Activated CD4-positive, alpha-beta T cell treated with anti-CD3 and anti-CD28 coated beads, Interleukin-2, Interleukin-4, amounts not matched to agents 100 ng/mL and 50 ng/mL, durations not matched to agents 16 hours and 8 hours (primary cell): ENCODE measurements at places on chromosomes 16 and 17.

GRCh38 chr17:864315-864714 lies 82.2 kb downstream of the MRM3 start:
- no peak for DNase-seq

- DNase-seq, result no peak
Measured at GRCh38 chr16:30094541-30095165, 1.4 kb downstream of the YPEL3 start.

DNA sequence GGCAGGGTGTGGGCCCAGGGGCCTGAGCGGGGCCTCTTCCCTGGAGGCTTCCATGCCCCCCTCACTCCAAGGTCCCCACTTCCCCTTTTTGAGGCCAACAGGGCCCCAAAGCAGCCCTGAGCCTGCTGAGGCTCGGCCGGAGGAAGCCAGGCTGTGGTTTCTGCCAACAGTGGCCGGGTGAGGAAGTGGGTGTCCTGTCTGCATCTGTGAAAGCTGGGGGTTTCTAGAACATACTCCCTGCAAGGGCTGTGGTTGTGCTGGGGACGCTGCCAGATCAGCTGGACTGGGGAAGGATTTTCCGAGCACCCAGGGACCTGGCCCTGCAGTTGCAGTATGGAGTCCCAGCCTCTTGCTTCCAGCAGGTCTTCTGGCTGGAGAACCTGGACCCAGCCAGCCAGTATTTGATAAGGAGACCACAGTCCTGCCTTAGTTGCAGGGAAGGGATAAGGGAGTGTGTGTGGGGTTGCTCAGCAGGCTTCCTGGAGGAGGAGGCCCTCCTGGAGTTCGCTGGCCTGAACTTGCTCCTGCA lies 15.7 kb downstream of the ADCY7 start:
- DNase-seq, result peak; percentile 70

DNA sequence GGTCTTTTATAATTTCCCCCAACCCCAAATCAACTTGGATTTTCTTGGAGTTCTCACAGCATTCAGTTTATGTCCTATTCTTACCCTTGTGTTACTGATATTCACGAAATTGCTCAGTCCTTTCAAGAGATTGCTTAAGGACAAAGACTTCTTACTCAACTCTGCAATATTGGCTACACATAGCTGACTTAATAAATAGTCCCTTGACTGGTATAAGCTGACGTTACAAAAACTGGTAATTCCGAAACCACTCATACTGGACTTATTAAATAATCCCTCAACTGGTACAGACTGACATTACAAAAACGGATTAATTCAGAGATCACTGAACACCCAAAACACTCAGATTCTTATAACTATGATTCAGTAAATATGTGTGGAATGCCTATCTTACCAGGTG lies 860 bp downstream of the TIGD7 start:
- DNase-seq, result no peak

- DNase-seq, result no peak
Measured at GRCh38 chr17:37650419-37651003, 7.3 kb upstream of the DDX52 start.

DNA sequence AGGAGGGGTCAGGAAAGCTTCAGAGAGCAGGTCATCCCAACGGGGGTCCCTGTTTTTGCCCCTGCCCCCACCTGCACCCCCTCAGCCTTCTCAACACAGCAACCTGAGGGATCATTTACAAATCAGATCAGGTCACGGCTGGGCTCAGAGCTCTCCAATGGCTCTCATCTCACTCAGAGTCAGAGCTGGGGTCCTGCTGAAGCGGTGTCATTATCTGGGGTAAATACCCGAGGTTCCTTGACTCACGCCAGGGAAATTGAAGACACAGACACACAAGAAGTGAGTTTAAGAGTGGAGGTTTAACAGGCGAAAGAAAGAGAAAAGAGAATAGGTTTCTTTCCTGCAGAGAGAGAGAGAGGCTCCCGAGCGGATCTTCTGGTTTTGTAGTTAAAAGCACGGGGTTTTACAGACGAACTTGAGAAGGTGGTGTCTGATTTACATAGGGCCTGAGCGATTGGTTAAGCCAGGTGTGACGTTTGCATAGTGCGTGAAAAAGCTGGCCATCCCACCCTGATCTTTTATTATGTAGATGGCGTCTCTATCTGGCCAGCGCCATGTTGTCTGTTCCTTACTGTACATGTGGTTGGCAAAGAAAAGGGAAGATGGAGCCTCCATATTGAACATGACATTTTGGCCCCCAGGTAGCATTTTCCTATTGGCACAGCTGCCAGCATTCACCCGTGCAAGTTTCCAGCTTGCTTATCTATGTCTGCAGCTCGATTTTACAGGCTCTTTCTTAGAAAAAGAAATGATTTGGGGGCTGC lies 51.4 kb downstream of the WSB1 start:
- DNase-seq, result no peak

DNA sequence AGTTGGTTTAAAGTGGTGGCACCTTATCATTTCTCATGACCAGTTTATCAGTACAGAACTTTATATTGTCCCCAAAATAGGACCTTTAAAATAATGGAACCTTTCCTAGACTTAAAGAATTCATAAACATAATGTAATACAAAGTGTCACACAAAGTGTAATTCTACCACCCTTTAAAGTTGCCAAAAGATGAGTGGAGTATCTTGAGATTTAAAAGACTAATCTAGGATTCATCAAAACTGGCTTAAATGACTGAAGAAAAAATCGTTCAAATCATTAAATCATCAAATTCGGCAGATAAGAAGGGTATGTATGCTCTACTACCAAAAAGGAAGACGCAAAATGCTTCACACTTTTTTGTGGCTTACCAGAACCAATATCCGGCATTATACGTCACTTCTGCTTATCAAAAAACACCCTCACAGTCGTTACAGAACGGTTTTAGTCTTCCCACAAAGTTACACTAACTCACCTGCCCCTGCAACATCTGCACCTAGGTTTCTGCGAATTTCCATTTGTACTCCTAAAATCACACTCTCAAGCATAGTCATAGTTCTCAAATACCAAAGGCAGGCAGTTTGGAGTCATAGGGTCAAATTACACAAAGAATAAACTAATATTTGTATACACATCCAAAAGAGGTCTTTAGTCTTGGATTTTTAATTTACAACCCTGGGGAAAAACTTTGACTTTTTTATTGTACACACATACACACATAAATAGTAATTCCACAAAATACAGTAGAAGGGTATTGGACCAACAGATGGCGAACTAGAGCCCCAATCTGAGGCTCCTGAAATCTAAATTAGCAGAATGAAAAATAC lies 1.4 kb upstream of the KANSL1 start:
- peak; percentile 92 for DNase-seq

DNA sequence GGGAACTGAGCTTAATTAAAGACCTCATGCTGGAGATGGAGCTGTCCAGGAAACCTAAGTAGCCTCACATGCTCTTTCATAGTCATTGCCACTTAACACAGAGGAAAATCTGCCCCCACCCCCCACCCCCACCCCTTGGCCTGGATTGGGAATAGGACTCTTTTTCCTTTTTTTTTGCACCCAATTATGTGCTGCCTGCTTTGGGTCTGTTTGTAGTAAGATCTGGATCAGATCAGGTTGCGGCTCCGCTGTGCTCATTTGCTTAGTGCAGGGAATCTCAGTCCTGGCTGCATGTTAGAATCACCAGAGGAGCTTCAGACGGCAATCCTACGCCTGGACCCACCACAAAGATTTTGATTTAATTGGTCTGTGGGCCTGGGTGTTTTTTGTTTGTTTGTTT lies 219.0 kb downstream of the UTP18 start:
- DNase-seq, result no peak

DNA sequence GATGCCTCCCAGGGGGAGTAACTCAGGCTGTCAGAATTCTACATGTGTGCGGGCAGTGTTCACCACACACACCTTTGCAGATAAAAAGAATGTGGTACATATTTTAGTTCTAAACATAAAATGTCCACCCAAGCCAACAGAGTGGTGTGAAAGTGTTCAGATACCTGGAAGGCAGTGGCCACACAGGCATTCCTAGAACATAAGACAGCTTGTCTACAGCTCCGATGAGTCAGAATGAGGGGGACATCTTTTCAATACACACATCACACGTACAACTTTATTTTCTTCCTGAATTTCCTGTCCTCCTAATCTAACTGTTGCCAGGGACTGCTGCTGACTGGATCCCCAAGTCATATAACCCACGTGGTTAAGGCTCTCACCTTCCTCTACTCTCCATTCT lies 142.3 kb downstream of the ZFHX3 start:
- no peak for DNase-seq

GRCh38 chr17:7219229-7219811 lies 316 bp downstream of the DLG4 start:
- DNase-seq, result no peak

- no peak for DNase-seq
Measured at GRCh38 chr16:70675851-70676513, 9.9 kb downstream of the MTSS2 start.

GRCh38 chr16:5024632-5025031 lies 9.1 kb downstream of the NAGPA start:
- DNase-seq, result peak; percentile 8

DNA sequence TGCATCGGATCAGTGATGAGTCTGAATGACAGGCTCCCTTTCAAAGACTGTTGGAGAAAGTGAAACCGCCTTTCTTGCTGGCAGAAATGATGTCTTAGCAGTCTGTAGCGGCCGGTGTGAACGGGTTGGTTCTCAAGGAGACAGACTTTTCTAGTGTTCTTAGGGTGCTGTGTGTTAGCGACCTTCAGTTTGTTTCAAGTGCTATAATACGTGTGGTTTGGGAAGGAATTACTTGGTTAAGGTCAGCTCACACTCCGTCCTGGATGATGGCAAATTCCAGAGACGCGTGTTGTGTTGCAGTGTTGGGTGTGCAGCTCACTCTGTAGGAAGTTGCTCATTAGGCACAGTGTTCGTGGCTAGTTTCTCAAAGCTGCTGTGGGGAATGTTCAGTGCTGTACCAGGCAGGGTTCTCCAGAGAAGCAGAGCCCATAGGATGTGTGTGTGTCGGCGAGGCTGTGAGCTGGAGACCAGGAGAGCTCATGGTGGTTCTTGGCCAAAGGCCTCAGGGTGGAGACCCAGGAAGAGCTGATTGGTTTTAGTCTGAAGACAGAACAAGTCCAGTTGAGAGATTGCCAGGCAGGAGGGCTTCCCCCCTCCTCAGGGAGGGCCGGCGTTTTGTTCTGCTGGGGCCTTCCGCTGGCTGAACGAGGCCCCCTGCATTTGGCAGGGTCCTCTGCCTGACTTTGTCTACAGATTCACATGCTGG lies 37.6 kb downstream of the ZNF750 start:
- DNase-seq, result no peak

GRCh38 chr16:24841291-24841690 lies 4.5 kb upstream of the SLC5A11 start:
- DNase-seq, result no peak
